Mononuclear cell (primary cell): ENCODE measurements at places on chromosomes 7 and 10. TPM values are rescaled to one million over a fixed set of nuclear protein-coding genes. Genes with fewer than 3 reads are reported as not detected.

DNAAF5 gene
- 2.9 TPM for total RNA-seq

CCDC3 gene
- total RNA-seq, result 0.21 TPM

GAD2 gene
- total RNA-seq, result under 0.01 TPM

SEMA3A gene
- 0.21 TPM for total RNA-seq

SEMA3E gene
- total RNA-seq, result not detected
